T-helper 1 cell (primary cell): ENCODE measurements at places on chromosomes 3 and 15.

- no peak for DNase-seq
Measured at GRCh38 chr3:155391551-155391958, 98.1 kb upstream of the STRIT1 start.

DNA sequence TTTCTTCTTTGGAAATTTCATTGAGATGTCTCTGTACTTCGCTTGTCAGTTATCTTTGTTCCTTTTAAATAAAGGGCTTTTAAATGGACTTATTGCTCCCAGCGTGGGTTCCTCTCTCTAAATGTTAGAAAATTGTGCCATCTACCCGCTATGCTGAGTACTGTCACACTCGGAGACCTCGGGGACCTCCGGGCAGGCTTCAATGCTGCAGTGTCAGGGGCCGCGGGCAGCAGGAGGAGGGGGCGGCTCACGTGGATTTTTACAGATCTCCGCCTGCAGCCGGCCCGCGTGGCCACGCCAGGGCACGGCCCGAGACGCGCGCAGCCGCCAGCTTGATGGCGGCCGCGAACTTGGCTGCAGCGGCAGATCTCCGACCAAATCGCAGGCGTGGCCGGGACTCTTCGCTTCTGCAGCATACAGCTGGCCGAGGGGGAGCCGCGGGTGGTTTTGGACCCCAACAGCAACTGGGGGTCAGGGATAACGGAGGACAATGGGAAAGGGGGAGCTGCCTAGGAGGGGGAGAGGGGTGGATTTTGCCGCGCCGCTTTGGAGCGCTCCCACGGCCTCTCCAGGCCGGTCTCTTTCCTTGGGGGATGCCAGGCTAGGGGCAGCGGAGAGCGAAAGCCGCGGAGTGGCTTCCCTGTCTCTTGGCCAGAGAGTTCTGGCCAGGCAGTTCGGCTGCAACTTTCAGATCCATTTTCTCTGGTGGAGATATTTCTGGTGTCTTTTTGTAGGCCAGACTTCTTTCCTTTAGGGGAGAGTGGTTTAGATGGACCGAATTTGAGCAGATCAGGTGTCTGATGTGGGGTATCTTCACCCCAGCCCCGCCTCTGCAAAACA is 15.3 kb downstream of the NR2F2 start:
- no peak for DNase-seq

DNA sequence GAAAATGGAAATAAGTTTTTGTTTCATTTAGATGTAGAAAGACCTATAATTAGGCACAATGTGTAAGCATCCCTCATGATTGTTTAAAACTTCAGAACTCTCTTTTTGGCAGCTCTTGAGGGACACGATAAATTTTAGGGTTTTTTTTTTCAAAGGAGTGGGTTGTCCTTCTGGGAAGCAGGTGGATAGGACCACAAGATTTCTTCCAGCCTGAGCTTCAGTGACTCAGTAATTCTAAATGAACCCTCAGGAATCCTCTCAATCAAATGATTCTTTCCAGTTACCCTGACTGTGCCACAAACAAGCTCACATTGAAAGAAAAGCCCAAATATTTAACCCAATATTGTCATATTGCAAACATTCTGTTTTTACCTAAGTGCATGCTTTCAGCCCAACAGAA is 45.1 kb downstream of the COL8A1 start:
- DNase-seq: no peak

DNA sequence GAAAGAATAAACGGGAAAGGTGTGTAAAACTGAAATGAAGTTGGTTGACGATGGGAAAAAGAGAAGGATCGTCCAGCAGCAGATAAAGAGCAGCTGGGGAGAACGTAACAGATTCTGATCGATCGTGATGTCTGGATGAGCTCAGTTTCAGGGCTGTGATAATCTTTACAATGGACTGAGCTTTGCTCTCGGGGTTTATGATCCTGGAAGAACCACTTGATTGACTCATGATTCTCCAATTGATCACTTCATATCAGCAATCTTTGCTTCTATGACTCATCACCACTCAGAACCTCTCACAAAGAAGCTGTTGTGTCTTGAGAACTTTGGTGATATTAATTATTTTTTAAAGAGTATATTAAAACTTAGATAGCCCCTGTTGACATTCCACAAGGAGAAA is 690.7 kb downstream of the TUSC7 start:
- no peak for DNase-seq

DNA sequence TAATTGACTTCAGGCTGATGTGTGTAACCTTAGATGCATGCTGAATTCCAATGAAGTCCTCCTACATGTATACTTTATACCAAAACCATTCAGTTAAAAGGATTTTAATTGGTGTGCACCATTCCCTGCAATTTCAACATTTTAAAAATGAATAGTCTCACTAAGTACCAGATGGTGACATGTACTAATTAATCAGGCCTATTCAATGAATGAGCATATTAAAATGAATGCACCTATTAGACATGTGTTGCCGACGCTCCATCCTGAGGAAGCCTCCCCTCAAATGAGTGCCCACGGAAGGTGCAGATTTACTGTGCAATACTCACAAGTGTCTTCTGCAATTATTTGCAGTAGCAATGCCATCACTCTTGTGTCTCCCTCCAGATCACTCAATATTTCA is 124.7 kb upstream of the TSPAN3 start:
- no peak for DNase-seq

GRCh38 chr3:186025161-186025560 is 83.7 kb downstream of the ETV5 start:
- DNase-seq: no peak

GRCh38 chr3:29226706-29227105 is 54.2 kb upstream of the RBMS3 start:
- DNase-seq: no peak

- DNase-seq: no peak
Measured at GRCh38 chr3:108221393-108221792, 831 bp downstream of the IFT57 start.

GRCh38 chr3:42072831-42073301 is 18.3 kb upstream of the TRAK1 start:
- no peak for DNase-seq

GRCh38 chr3:127030508-127031412 is 47.8 kb downstream of the PLXNA1 start:
- no peak for DNase-seq

- DNase-seq: peak; percentile 3
Measured at GRCh38 chr3:59451800-59452746, 402.2 kb upstream of the CFAP20DC start.
